ENCODE measurements at places on chromosomes 3 and 15.
A peak's percentile ranks its signal among the peaks of the same experiment; 100 is the strongest.

GRCh38 chr15:45551676-45552075 lies 29.1 kb upstream of the SLC30A4 start:
- DNase-seq = no peak

- no peak for DNase-seq
Measured at GRCh38 chr15:38075466-38075865, 141.0 kb downstream of the TMCO5A start.

GRCh38 chr15:78422571-78423340 lies 15.3 kb upstream of the IREB2 start:
- DNase-seq = no peak

GRCh38 chr3:167032267-167032876 lies 347.7 kb downstream of the ZBBX start:
- no peak for DNase-seq

GRCh38 chr3:12356175-12356574 lies 67.3 kb downstream of the PPARG start:
- DNase-seq = no peak

DNA sequence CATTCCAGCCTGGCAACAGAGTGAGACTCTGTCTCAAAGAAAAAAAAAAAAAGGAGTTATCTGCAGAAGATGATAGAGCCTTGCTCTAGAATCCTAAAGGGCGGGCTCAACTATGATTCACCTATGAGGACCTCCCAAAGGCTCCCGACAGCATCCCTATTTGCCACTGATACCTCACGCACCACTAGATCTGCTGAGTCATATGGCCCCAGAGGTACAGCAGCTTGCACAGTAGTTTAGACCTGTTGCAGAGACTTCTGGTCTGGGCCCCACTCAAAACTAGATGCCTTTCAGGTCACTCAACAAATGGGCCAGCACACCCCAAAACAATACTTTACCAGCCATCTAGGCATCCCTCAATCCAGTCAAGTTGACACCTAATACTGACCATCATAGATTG lies 38.1 kb upstream of the PTX3 start:
- no peak for DNase-seq

- DNase-seq = no peak
Measured at GRCh38 chr3:126337980-126338651, 19.1 kb downstream of the KLF15 start.

GRCh38 chr15:40958146-40958545 lies 4.9 kb downstream of the CHAC1 start:
- no peak for DNase-seq

DNA sequence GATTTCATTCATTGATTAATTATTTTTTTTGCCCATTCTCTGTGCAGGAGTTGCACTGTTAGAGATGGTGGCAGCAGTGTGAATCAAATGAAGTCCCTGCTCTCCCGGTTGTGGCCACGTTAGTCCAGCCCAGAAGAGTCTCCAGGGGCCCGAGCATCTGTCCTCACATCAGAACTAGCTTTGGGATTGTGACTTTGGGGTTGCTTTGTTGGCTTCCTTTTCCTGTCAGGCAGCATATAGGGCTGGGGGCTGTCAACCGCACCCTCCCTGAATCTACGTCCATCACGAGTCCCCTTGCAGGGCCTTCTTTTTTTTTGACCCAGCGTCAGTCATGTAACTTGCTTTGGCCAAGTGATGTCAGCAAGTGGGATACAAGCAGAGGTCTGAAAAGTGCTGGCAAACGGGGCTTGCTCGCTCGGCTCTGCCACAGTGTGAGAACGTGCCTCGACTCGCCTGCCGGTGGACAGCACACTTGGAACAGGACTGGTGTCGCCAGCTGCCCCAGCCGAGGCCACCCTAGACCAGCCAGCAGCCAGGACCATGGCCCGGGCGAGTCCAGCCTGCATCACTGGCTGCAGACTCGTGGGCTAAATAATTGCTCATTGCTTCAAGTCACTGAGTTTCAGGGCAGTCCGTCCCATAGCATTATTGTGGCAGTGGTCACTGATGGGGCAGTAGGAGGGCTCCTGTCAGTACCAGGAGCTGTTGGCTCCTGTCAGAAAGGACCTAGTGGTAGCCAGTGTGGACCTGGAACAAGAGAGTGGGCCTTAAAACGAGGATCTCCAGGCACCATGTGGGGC lies 151.6 kb upstream of the MEF2A start:
- DNase-seq = no peak

DNA sequence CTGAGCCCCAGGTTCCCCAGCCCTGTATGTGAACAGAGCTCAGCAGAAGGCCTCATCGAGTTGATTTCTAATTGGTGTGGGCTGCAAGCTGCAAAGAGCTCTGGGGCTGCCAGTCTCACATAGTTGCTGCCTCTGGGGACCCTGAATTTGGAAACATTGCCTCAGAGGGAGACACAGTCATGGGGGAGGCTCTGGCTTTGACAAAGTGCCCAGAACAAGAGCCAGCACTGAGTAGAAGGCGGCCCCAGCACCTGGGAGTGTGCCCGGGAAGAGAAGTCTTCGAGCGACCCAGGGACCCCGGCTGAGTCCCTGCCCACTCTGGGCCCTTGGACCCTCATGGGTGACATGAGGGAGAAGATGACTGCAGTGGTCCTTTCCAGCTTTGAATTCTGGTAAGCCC lies 7.3 kb downstream of the NTRK3 start:
- no peak for DNase-seq

- DNase-seq = no peak
Measured at GRCh38 chr3:111910806-111911205, 51.7 kb downstream of the PHLDB2 start.

DNA sequence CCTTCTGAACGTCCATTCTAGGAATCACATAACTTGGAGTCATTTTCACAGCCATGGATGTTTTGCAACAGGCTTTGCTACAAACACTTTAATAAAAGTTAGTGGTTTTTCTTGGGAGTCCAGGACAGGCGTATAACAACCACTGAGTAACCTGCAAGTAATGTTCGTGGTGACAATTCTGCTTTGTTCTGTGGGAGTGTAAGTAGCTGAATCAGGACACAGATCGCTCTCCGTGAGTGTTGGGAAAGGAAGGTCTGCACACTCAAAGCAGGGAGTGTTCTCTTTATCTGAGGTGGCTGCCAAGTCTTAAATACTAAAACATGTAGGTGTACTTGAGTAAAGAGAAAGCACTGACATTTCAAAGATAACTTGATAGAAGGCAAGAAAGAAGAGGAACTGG lies 7.9 kb upstream of the BNC1 start:
- DNase-seq = no peak

GRCh38 chr3:81549831-81550230 lies 211.6 kb downstream of the GBE1 start:
- no peak for DNase-seq

GRCh38 chr15:36517758-36518157 lies 61.7 kb upstream of the CDIN1 start:
- DNase-seq = no peak

- DNase-seq = no peak
Measured at GRCh38 chr3:131174752-131175151, 148.1 kb downstream of the NEK11 start.

DNA sequence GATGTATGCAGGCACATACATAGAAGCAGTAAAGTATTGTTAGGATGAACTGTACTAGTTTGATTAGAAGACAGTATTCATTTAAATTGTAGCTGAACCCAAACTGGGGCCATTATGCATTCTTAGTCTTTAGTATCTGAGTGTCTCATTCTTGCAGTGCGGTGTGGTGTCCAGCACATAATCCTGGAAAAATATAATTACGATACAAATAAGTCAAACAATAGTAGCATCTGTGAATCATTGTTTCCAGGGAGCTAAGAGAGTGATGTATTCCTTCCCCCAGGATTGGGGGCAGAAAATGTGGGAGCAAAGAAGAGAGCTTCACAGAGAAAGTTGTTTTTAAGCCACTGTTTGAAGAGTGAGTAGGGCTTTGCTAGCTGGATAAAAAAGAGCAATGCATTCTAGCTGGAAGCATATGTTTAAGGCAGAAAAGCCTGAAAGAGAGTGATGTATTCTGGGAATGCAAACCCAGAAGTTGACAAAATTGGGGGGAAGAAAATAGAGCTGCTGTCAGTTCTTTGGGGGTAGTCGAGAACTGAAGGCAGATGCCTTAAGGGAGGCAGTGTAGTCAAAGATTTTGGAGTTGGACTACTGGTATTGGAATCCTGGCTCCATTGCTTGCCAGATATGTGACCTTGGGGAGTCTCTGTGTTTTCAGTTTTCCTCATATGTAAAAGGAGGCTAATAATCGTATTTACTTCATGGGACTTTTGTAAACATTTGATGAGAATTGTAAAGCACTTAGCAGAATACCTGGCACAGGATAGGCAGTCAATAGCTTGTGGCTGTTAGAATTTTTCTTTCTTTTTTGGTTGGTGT lies 14.1 kb downstream of the SLMAP start:
- no peak for DNase-seq

DNA sequence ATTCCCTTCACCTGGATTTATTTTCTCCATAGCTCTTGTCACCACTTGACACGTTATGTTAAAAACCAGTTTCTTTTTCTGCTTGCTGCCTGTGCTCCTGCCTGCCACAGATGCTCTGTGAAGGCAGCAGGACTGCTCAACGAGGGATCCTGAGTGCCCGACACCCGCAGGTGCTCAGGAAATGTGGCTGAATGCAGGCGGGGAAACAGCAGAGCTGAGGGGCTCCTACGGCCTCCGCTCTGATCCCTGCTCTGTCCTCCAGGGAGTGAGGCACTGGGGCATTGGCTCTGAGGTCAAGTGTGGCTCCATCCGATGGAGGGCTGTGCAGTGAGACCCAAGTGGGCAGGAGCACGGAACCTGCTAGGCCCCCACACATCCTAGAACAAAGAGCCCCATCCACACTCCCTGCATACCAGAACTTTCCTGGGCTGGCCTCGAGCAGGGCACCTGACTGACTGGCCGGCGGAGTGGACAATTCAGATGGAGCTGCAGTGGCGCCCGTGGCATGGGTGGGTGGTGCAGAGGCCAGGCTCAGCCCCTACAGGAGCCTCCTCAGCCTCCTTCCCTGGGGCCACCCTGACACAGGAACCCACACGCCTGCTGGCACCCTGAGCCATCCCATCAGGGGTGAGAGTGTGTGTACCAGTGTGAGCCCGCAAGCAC lies 27.9 kb downstream of the IQSEC1 start:
- no peak for DNase-seq

- DNase-seq = no peak
Measured at GRCh38 chr15:66291816-66292570, 1.4 kb upstream of the DIS3L start.

- DNase-seq = no peak
Measured at GRCh38 chr3:156256945-156257344, 136.6 kb downstream of the KCNAB1 start.

DNA sequence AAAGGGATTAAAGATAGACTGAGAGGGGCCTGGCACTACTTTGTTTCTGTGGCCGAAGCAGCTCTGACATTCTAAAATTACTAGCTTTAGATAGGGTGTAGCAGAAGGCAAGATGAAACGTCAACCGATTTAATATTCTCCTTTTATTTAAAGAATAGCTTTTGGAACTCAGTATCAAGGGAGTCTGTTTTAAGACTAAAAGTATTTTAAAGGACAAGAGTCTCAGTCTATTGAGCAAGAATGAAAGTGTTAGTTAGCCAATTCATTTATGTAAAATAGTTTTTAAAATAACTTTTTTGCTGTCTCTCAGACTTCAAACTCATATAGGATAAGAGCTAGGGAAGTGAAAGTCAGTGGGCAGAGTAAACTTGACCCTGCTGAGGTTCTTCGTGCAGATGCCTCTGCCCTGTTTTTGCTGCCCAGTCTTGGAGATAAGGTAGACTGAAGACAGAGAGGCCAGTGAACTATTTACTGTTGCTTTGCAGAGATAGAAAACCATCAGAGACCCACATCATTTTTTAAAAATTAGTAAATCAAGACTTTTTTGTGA lies 1090.9 kb downstream of the ROBO2 start:
- DNase-seq = no peak

- peak; percentile 2 for DNase-seq
Measured at GRCh38 chr3:7410782-7411181, 549.9 kb downstream of the GRM7 start.

DNA sequence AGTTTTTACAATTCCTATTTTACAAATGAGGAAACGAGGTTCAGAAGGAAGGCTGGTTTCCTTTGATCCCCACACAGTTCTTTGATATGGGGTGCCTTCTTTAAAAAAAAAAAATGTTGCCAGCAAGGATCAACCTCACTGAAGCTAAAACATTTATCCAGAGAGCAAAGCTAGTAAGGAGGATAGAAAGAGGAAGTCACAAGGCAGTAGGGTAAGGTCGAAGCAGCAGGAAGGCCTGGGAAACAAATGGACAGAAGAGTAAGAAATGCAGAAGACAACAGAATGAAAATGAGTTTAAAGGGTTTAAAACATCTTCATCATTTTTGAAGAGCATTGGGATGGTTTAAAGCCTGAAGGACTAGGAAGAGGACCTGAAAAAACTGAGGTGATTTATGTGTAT lies 30.6 kb upstream of the CP start:
- no peak for DNase-seq

DNA sequence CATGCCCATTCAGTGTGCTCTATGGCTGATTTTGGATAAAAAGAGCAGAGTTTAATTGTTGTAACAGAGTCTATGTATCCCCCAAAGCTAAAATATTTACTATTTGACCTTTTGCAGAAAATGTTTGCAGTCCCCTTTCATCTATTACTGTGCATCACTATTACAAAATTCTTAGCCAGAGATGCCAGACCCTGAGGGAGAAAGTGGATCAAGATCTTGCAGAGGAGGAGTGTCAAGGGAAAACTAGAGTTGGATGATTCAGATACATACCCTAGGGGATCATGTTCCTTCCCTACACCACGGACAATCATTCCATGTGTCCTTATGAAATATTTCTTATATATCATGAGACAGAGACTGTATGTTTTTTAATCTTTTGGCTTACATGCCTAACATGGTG lies 68.6 kb upstream of the TPRG1 start:
- no peak for DNase-seq

- no peak for DNase-seq
Measured at GRCh38 chr15:55980511-55980910, 12.9 kb downstream of the NEDD4 start.

DNA sequence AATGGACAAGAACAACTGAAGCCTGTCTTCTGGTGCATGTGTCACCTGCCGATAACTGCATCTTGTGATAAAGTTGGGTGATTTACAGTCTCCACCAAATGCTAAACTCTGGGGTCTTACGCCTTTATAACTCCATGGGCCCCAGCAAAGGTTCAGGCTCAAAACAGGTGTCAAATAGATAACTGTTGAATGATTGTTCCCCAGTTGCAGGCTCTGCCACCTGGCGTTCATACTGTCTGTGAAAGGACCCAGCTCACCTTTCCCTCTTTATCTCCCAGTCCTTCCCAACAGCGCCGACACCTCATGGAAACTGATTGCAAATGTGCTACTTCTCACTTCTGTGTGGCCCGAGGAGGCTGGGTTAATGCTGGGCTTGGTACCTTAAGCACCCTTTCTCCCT lies 8.3 kb upstream of the SNX22 start:
- no peak for DNase-seq

DNA sequence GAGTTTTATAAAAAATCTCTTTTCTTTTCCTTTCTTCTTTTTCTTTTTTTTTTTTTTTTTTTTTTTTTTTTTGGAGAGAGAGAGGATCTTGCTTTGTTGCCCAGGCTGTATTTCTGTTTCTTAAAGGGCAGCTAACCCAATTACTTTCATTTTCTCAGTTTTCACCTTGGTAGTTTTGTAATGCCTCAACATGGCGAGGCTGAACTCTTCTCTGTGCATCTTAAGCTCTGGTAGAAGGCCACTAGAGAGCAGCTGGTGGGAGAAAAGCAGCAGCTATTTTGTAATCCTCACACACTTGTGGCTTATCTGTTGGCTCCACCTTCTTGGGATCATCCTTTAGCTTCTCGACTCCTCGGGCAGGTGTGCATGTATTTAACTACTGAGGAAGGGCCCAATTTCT lies 152.2 kb upstream of the MEIS2 start:
- DNase-seq = no peak
